Naive thymus-derived CD8-positive, alpha-beta T cell (primary cell): ENCODE measurements at places on chromosomes 11 and 22.

- peaks cover 14% of the 10 kb centered on the region for H3K27me3 ChIP-seq
- H3K4me1 ChIP-seq: peaks cover 22% of the 10 kb centered on the region
- no peak for DNase-seq
Measured at GRCh38 chr22:40679964-40680818, 907 bp downstream of the MCHR1 start.

DNA sequence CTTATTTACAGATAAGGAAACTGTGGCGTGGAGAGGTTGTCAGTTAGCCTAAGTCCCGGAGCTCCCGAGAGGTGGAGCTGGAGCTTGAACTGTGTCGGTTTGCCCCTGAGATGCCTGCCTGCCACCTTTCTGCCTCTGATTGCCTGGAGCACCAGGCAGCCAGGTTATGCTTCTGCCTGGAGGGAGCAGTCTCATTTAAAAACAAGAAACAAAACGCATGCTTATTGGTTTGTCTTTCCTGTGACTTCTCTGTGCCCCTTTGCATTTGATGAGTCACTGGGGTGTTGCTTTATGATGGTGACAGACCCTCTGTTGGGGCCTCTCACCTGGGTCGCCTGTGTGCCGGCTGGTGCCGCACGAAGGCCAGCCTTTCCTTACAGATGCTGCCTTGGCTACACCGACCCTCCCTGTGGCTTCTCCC lies 12.2 kb downstream of the AP2A2 start:
- H3K27me3 ChIP-seq: no peaks in the 10 kb centered on the region
- no peaks in the 10 kb centered on the region for H3K36me3 ChIP-seq
- no peak overlapping the region for H3K4me3 ChIP-seq
- H3K27ac ChIP-seq: peak overlapping the region; percentile 57

GRCh38 chr11:24870048-24870447 lies 373.2 kb downstream of the LUZP2 start:
- no peaks in the 10 kb centered on the region for H3K4me1 ChIP-seq
- no peaks in the 10 kb centered on the region for H3K27me3 ChIP-seq
- no peaks in the 10 kb centered on the region for H3K36me3 ChIP-seq
- H3K4me3 ChIP-seq: no peak overlapping the region
- H3K27ac ChIP-seq: no peak overlapping the region
- no peak for DNase-seq

- H3K4me3 ChIP-seq: no peak overlapping the region
- no peak for DNase-seq
- no peaks in the 10 kb centered on the region for H3K4me1 ChIP-seq
Measured at GRCh38 chr22:48333323-48333763, 1494.3 kb downstream of the BRD1 start.

DNA sequence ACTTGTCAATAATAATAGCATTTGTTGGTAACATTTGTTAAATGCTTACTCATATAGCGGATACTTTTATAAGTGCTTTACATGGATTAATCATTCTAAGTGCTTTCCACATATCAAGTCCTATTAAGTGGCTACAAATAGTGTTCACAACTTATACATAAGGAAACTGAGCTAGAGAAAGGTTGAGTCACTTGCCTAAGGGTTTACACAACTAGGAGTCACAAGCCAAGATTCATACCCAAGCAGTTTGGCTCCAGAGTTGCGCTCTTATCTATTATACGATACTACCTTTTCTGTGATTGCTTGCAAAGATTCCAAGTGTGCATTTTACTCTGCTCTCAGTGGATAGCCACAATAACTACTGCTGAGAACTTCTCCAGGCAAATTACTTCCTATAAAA lies 215.9 kb upstream of the CCDC90B start:
- DNase-seq: no peak
- no peak overlapping the region for H3K27ac ChIP-seq
- H3K27me3 ChIP-seq: no peaks in the 10 kb centered on the region
- no peaks in the 10 kb centered on the region for H3K4me1 ChIP-seq
- H3K36me3 ChIP-seq: no peaks in the 10 kb centered on the region
- H3K4me3 ChIP-seq: no peak overlapping the region

- peaks cover 39% of the 10 kb centered on the region for H3K27me3 ChIP-seq
- H3K4me1 ChIP-seq: peaks cover 14% of the 10 kb centered on the region
- DNase-seq: no peak
Measured at GRCh38 chr11:94768602-94769541, 716 bp downstream of the AMOTL1 start.

GRCh38 chr11:5705688-5706087 lies 16.1 kb downstream of the TRIM22 start:
- DNase-seq: no peak
- peak overlapping the region; percentile 53 for H3K27ac ChIP-seq
- H3K4me3 ChIP-seq: no peak overlapping the region
- peaks cover 43% of the 10 kb centered on the region for H3K4me1 ChIP-seq
- H3K36me3 ChIP-seq: peaks cover 9% of the 10 kb centered on the region

- H3K4me3 ChIP-seq: peak within 1 kb of the TSS; percentile 89
- peaks cover 14% of the 10 kb centered on the region for H3K4me1 ChIP-seq
- H3K27ac ChIP-seq: no peak within 1 kb of the TSS
- no peak for DNase-seq
- peaks cover 69% of the 10 kb centered on the region for H3K27me3 ChIP-seq
Measured at GRCh38 chr11:75668451-75669297, at the start of gene MAP6. Gene MAP6 (minus strand): TSS chr11:75669038. CDS start chr11:75668369, 669 bp downstream.

DNA sequence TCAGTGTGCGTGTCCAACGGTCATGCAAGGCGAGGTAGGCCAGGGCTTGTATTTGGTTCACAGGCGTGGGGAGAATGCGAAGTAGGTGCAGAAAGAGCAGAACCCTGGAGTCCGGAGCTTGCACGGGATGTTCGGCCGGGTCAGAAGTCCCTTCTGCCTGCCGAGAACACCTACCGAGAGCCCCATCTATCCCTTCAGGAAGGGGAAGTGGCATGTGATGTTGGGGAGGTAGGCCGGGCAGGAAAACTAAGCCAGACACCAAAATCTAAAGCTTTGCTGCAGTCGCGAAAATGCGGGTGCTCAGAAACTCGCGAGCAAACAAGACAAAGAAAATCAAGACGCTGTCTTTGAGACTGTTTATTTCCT lies 435 bp upstream of the TAF6L start:
- peak overlapping the region; percentile 96 for H3K27ac ChIP-seq
- peak overlapping the region; percentile 97 for H3K4me3 ChIP-seq
- H3K36me3 ChIP-seq: peaks cover 4% of the 10 kb centered on the region
- H3K4me1 ChIP-seq: peaks cover 37% of the 10 kb centered on the region
- no peak for DNase-seq

DNA sequence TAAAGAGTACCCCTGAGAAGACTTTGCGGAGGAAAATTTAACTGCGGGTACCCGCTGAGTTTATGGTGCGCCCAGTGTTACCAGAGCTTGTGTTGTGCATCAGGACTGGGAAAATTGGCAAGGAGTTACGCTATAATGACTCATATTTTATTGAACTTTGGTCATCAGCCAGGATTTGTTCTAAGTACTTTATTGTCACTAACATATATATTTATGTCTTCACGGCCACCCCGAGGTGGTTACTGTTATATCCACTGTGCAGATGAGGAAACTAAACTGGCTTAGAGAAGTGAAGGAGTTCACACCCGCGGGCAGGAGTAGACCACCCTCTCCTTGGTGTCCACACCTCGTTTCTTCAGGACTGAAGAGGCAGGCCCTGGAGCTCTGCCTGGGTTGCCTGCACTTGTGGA lies 667 bp downstream of the ACCS start:
- peak overlapping the region; percentile 97 for H3K4me3 ChIP-seq
- H3K27ac ChIP-seq: peak overlapping the region; percentile 92
- H3K27me3 ChIP-seq: no peaks in the 10 kb centered on the region
- H3K4me1 ChIP-seq: peaks cover 25% of the 10 kb centered on the region
- DNase-seq: no peak

DNA sequence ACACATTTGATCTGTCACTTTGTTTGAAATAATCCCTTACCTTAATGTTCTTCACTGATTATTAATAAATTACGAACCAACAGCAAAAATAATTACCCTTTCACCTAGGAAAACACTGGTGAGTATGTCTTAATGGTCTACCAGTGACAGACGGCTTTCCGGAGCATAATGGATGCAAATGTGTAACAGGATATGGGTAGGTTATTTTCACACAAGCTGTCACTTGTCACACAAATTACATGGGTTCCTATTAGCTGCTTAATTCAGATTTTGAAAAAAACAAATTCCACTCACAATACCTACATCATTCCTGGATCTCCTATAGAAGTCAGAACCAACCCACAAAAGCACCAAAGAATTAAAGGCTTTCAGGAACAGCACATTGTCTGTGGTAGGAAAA lies 127.9 kb downstream of the WT1 start:
- no peaks in the 10 kb centered on the region for H3K4me1 ChIP-seq
- H3K36me3 ChIP-seq: no peaks in the 10 kb centered on the region
- no peak overlapping the region for H3K27ac ChIP-seq
- DNase-seq: no peak

DNA sequence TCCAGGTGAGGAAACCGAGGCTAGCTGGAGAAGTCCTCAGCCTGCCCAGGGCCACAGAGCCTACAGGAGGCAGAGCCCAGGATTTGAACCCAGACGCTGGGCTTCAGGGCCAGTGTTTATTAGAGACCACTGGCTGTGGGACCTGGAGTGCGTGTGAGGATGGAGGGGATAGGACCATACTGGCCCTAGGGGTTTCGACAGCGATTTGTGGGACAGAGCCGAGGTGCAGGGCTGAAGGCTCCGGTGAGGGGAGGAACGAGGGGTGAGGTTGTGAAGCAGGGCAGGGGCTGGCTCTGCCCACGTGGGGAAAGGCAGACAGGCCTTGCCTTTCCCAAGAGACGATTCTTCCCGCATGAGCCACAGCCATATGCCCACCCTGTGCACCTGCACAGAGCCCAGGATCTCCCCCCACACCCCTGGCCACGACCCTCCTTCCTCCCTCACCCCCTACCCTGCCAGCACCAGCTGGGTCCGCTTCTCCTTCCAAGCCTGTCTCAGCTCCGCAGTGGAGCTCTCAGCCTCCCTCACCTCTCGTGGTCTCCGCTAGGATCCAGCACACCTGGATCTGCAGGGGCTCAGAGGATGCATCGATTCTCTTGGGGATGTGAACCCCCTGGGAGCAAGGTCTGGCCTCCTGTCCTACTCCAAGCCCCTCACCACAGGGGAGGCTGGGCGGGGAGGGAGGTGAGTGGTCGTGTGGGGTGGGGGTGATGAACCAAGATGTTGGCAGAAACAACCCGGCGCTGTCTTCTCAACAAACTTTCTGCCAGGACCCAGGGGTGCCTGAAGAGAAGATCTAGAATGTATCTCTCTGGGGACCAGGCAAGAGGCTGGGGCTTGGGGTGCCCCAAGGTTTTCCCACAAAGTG lies 58.4 kb downstream of the RTL6 start:
- no peak for DNase-seq
- H3K27me3 ChIP-seq: peaks cover 3% of the 10 kb centered on the region
- no peak overlapping the region for H3K4me3 ChIP-seq

DNA sequence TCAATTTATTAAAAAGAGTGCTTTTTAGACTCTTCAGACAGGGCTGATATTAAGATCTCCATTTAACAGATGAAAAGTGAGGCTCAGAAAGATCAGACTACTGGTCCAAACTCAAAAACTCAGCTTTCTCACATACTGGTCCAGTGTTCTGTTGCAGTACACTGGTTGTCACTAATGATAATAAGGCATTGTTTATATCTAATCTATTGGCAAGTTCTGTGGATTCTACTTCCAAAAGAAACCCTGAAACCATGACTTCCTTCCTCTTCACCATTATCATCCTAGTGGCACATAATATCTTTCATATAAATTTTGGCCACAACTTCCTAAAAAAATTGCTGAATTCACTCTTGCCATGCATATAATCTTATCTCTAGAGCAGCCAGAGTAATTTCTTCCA lies 36.9 kb downstream of the F2 start:
- H3K36me3 ChIP-seq: peaks cover 8% of the 10 kb centered on the region
- no peak overlapping the region for H3K27ac ChIP-seq
- no peak for DNase-seq
- H3K4me3 ChIP-seq: no peak overlapping the region

DNA sequence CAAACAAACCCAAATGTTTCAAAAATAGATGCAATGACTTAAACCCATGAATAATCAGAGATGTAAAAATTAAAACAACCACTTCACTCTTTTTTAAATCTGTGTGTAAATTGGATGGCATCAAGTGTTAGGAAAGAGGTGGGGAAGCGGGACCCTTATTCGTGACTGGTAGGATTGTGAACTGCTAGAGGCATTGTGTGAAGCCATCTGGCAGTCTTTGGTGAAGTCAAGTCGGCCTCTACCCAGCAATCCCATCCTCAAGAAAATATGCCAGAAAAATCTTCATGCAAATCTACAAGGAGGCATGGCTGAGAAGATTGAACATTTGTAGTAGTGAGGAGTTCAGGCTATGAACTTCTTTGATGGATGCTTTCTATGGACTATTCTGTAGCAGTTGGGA lies 114.6 kb upstream of the C11orf87 start:
- H3K27ac ChIP-seq: no peak overlapping the region
- H3K27me3 ChIP-seq: no peaks in the 10 kb centered on the region
- no peak for DNase-seq
- no peak overlapping the region for H3K4me3 ChIP-seq

- peaks cover 9% of the 10 kb centered on the region for H3K4me1 ChIP-seq
- H3K36me3 ChIP-seq: no peaks in the 10 kb centered on the region
- no peaks in the 10 kb centered on the region for H3K27me3 ChIP-seq
- DNase-seq: no peak
- no peak overlapping the region for H3K27ac ChIP-seq
- H3K4me3 ChIP-seq: no peak overlapping the region
Measured at GRCh38 chr11:3609416-3610265, 32.2 kb downstream of the ART5 start.

DNA sequence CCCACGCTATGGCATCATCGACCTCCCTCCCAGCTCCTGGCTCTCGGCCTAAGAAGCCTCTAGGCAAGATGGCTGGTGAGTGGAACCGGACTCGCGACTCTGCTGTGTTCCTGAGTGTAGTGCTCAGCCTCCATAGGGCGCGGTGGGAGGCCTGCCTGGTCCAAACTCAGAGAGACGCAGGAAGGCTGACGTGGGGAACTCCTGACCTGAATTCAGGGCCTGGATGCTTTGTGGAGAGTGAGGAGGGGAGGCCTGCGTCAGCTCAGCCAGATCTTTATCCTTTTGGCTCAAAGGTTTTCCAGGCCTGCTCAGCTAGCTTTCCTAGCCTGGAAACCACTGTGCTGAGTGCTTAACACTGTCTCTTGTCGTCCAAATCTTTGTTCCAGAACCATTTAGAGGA lies 8.0 kb downstream of the TIRAP start:
- no peak overlapping the region for H3K4me3 ChIP-seq
- no peak for DNase-seq
- H3K27ac ChIP-seq: no peak overlapping the region
- H3K27me3 ChIP-seq: no peaks in the 10 kb centered on the region
- no peaks in the 10 kb centered on the region for H3K36me3 ChIP-seq
- H3K4me1 ChIP-seq: peaks cover 14% of the 10 kb centered on the region

DNA sequence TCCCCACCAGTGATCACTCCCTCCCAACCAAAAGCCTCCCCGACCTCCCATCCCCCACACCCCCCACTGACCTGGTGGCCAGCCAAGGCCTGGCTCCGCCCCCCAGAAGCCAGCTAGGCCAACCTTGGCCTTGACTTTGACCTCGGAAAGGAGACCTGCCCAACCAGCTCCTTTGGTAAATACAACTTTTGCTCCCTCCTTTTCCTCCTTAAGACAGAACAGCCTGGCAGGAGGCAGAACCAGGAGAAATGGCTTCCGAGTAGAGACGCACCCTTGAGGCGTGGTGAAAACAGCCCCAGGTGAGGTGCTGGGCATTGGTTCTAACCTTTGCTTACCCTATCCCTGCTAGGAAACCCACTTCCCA lies 27.0 kb downstream of the PLEKHA7 start:
- H3K36me3 ChIP-seq: no peaks in the 10 kb centered on the region
- no peak overlapping the region for H3K4me3 ChIP-seq
- no peak for DNase-seq
- peak overlapping the region; percentile 53 for H3K27ac ChIP-seq
- H3K4me1 ChIP-seq: peaks cover 24% of the 10 kb centered on the region
